ENCODE measurements at places on chromosomes 16 and 17.

DNA sequence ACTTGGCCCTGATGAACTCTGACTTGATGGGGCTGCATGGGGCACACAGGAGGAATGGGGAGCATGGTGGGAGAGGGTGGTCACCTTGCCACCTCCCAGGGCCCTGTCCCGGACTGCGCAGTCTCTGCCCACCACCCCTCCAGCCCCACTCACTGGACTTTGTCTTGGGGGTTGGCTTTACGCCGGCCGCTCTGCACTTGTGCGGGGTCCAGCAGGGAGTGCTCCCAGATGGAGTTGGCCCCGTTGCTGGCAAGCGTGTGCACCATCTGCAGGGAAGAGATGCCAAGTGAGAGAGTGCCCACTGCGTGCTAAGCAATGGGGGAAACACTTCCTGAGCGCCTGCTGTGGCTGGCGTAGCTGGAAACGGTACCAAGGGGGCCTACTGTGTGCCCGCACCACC is 6.7 kb downstream of the GIT1 start:
- no peak for DNase-seq

- no peak for DNase-seq
These were observed 28.8 kb downstream of the NGFR start for GRCh38 chr17:49523706-49524472.

DNA sequence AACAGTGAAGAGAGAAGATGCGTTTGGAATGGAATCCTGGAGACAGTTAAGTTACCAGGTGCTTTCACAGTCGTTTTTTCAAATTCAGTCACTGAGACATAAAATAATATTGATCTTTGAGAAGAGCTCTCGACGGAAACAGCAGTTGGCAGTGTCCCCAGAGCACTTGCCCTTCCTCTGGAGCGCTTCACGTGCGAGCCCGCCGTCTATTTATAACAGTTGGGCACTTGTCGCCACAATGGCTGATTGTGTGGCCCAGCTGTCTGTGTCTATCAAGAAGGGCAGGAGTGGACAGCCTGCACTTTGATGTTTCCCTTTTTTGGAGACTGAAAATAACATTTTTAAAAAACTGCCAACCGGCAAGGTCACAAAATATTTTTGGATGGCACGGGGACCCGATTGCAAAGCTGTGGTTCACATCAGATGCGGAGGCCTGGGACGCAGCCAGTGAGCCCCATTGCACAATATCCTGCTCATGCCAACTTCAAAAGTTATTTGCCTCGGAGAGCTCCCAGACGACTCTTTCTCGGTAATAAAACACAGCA is 62.9 kb downstream of the ADCY9 start:
- DNase-seq, result peak; percentile 69

DNA sequence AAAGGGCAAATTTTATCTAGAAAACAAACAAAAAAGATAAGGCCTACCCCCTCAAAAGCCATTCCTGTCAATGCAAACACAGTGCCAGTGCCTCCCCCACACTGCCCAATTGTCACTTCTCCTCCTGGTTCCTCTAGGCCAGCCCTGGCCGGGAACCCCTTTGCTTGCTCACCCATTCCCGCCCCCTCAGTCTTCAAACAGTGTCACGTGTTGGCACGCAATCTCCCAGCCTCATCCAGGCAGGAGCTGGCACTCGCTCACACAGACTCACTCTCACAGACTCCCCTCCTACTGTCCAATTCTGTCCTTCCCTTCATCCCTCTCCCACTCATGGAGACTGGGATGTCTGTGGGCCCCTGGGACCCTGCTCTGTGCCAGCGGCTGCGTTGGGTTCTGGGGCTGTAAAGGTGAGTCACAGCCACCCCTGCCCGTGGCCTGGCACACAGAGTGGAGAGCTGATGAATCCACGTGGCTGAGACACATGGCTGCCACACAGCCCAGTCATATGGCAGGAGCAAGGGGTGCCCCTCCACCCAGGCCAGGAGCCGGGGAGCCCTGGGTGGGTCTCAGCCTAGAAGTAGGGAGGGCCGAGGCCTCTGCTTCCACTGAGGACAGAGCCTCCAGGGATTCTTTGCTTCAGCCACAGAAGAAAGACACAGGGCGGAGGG is 54.8 kb downstream of the VAC14 start:
- DNase-seq, result no peak

DNA sequence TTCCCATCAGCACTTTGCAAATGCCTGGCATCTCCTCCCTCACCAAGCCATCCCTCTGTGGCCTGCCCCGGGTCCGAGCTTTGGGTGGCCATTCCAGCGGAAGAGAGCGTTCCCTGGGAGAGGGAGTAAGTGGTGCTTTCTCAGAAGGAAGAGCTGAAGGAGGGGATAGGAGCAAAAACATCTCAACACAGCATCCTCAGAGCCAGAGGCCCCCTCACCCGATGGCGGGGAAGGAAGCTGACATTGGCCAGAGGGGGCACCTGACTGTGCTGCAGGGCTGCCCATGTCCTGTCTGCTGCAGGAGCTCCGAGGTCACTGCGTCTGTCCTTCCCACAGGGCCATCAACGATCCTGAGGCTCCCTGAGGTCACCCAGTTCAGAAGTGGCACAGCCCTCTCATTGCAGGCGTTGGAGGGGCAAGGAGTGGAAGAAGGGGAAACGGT is 427 bp upstream of the TLCD3B start:
- DNase-seq, result no peak

- no peak for DNase-seq
These were observed 14.0 kb downstream of the CDIP1 start for GRCh38 chr16:4524571-4524970.

GRCh38 chr16:1308977-1309885 is at the start of gene UBE2I:
UBE2I (plus strand) TSS chr16:1309636; CDS start chr16:1314031, 4,395 bp downstream.
- DNase-seq, result peak; percentile 98

GRCh38 chr16:16004314-16004749 is 54.9 kb downstream of the ABCC1 start:
- no peak for DNase-seq

DNA sequence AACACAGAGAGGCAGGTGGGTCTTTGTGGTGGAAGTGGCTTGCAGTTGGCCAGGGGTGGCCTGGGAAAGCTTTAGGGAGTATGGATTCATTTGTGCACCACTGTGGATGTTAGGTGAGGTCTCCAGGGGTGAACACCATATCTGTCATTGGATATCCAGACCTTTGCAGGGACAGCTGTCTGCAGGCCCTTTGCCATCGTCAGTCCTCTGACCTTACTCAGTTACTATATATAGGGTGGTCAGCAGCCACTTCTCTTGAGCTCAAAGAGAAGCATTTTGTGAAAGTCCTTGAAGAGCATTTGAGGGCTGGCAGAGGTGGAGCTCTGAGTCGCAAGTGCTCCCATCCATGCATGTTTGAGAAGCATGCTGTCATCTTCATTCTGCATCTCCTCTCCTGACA is 40.4 kb downstream of the TMEM11 start:
- no peak for DNase-seq

DNA sequence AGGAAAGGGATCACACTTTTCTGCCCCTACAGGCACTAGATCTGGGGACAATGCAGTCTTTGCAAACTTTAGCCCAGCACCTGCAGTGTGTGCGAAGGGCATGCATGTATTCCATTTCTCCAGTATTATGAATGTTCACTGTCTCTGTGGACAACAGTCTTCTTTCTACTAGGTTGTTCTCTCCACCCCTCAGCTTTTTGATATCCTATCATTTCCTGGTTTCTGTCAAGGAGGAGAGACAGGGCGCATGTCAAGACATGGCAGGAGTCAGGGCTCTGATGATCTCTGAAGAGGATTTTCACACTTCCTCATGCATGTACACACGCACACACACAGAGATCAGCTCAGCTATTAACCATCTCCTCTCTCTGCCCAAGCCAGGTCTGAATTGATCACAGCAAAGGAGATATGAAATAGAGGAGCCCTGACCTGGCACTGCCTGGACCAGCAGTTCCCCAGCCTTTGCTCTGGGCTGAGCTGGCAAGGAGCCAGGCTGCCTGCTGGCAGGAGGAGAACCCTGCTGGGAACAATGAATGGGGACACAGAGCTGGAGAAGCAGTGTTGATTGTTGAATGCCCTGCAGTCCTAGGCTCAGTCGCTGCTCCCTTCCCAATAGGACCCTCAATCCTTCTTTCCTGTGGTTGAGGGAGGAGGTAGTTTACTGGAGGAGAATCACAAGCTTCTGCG is 2.6 kb downstream of the GPR179 start:
- no peak for DNase-seq

DNA sequence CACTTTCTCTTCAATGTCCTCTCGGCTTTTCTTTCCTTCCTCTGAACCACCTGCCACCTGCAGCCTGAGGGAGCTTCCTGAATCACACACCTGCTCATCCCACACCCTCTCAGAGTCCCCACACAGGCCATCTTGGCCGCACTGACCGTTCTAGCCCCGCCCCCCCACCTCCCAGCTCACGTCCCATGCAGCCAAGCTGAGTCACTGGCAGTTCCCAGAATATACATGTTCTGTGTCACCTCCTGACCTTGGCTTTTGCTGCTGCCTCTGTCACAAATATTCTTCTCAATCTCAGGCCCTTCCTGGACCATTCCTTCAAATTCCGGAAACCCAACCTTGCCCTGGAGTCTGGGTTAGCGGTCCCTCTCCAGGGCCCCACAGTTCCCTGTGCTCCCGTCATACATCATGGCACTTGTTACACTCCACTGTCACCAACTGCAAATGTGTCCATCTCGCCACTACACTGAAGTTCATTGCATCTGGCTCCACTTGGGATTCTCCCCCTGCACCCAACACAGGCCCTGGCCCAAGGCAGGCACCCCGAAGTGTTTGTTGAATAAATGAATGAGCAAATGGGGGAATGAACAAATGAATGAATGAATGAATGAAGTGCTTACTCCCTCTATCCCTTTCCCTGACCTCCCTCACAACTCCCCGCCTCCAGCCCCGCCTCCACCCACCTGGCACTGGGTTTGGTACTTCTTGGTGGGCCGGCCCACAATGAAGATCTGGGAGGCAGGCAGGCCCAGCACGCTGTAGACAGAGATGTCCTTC is 12.8 kb downstream of the PIMREG start:
- no peak for DNase-seq

DNA sequence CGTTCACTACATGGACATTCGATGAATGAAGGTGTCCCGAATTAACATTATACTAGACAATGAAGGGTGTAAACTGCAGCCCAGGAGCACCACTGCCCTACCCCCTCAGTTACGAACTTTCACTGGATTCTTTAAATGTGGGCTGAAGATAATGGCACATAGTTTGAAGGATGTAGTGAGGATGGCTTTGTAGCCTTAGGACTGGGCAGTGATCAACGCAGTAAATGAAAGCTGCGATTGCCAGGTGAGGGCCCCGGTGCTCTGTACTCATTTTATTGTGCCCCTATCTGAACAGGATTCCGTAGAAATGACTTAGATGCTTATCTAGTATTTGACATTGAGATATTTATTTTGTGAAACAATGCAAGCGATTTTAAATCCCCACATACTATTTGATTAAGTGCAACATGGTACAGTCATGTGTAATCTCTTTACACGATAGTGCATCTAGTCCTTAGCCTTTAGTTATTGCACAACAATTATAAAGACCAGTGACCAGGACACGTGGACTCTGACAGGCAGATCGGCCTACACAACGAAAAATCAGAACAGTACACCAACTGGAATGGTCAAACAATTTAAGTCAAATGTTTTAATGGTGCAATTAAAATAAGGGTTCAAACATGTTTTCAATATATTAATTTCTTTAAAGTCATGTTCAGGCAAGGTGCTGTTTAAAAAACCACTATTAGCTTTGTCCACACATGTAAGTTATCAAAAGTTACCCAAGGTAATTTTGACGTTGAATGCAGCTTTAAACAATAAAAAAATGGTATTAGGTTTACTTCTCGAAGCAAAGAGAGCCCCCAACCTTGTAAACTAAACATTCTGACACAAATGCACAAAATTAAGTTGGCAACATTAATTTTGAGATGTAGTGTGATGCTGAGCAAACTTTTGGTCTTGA is 17.4 kb upstream of the ERN1 start:
- no peak for DNase-seq

DNA sequence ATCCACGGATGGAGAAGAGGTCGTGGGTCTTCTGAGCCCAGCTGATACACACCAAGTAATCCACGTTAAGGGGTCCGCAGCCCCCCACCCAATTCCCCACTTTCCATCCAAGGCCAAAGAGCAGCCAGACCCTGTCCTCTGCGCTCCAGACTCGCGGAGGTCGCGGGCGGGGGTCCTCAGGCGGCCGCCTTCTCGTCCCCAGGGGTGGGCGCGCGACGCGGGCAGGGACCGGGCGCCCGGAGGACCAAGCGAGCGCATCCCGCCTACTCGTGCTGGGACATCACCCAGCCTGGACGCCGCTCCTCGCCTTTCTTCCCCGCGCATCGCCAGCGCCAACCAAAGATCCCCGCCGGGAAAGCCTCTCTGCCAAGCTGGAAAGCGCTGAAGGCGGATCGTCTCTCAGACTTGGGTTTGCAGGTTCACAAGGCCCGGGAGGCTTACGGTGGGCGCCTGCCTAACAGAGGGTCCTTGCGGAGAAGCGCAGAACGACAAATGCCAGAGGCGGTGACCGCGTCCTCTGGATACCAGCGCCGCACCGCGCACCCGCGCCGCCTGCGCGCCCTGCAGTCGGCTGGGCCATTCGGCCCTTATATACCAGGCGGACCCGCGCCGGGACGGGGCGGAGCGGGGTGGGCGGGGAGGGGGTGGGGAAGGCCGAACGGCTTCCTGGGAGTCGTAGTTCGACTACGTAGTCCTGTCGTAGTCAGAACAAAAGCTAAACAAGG is 471.6 kb downstream of the SOX9 start:
- DNase-seq, result peak; percentile 79

GRCh38 chr16:35255186-35255803 is 1795.9 kb downstream of the TP53TG3F start:
- no peak for DNase-seq

DNA sequence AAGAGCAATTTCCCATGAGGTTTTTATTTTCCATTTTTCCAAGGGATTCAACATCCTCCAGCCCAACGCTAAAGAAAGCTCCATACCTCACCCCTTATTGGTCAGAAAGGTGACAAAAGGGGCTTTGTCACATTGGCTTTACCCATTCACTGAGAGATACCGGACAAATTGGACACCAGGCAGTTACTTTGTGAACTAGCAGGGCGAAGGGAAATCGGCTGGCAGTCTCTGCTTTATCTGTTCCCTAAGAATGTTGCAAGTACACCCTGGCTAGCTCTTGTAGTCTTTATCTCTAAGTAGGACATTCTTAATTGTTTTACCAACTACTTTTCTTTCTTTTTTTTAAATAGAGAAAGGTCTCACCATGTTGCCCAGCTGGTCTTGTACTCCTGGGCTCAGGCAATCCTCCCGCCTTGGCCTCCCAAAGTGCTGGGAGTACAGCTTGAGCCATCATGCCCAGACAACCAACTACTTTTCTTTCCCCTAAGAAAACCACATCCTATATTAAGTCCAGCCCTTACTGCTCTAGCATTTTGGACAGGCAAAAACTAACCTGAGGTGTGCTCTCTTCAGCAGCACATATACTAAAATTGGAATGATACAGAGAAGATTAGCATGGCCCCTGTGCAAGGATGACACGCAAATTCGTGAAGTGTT is 16.8 kb downstream of the PRPSAP1 start:
- DNase-seq, result no peak
